ENCODE measurements at places on chromosomes 4 and X.

GRCh38 chr4:128957459-128957858 lies 135.9 kb downstream of the SCLT1 start:
- no peak for DNase-seq

DNA sequence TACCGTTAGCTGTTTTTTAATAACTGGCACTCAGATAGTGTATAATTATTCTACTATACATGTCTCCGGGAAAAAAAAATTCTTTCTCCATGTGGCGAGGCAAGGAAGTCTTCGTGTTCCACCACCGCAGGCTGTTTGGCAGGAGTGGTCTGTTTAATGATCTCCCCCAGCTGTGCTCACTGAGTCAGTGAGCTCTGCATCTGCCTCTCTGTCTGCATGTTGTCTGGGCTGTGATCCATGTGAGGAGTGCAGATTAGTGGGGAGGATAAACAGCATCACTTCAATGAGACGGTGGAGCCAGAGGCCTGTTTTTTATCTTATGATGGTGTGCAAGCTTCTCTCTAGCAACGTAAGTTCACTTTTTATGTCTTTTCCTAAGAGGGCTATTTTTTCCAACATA lies 69.8 kb downstream of the RPS3A start:
- peak; percentile 99 for DNase-seq

GRCh38 chr4:66178906-66179305 lies 508.6 kb upstream of the EPHA5 start:
- DNase-seq = peak; percentile 23

GRCh38 chr4:15239866-15240265 lies 188.0 kb upstream of the C1QTNF7 start:
- DNase-seq = peak; percentile 36

- peak; percentile 62 for DNase-seq
These were observed 764 bp downstream of the PDGFRA start for GRCh38 chr4:54229631-54230483.

- DNase-seq = no peak
These were observed 2.8 kb upstream of the CPLX1 start for GRCh38 chr4:828641-829271.

DNA sequence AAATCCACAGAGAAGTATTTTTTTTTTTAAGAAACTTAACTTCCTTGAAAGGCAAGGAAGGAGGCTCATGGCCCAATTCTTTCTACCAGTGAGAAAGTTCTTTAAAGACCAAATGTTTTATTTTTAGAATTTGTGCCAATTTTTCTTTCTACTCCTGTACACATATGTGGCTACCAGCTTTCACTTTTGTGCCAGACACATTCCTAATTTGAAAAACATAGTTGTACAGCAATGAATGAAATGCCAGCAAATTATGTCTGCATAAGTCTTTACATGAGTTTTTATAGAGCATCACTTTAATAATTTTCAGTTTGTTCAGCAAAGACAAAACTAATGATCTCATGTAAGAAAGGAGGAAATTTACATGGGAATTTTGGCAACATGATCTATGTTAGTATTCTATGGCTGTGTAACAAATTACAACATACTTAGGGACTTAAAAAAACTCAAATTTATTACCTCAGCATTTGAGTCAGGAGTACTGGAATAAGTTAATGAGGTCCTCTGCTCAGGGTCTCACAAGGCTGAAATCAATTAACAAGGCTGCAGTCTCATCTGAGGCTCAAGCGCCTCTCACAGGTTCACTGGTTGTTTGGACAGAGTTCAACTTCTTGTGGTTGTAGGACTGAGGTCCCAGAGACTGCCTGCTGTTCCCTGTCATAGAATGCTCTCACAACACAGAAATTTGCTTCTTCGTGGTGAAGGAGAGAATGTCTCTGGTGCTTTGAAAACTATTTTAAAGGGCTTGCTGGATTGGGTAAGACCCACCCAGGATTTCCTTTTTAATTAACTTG lies 678.2 kb upstream of the FAM241A start:
- DNase-seq = no peak

GRCh38 chrX:39310891-39311290 lies 509.6 kb downstream of the MID1IP1 start:
- no peak for DNase-seq

- DNase-seq = no peak
These were observed 11.6 kb upstream of the GDPD2 start for GRCh38 chrX:70411475-70411874.

- no peak for DNase-seq
These were observed 134.1 kb downstream of the CEP135 start for GRCh38 chr4:56082829-56083228.

DNA sequence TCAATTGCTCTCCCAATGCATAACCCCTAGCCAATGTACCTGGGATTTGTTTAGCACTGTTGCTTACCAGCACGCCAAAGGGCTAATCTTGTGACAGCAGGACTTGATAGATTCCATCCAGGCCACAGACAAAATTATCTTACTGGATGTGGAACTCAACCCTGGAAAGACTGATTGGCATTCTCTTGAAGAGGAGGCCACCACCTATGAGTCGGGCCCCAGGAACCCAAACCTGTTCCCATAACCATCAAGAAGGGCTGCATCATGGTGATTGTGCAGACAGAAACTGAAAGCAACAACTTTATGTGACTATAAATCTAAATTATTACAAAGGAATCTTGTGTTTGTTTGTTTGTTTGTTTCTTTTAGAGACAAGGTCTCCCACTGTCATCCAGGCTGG lies 19.9 kb upstream of the TMEM255A start:
- no peak for DNase-seq

DNA sequence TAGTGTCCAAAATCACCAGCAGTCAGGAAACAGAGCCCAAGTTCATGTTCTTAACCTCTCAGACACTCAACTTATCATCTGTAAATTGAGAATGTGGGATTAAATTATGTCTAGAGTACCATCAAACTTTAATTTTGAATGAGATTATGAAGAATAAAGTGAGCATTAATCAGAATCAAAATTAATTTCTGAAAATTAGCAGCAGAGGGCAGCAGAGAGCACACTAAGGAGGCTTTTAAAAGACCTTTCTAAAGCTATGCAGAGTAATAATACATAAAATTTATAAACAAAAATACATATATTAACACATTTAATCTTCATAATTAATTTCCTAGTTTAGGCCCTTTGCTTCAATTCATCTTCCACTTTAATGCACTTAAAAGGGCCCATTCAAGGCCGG lies 7.1 kb downstream of the TASL start:
- peak; percentile 27 for DNase-seq

GRCh38 chrX:54509400-54509799 lies 13.4 kb upstream of the FGD1 start:
- no peak for DNase-seq

- DNase-seq = peak; percentile 32
These were observed 37.1 kb downstream of the GK start for GRCh38 chrX:30690330-30690729.

- DNase-seq = peak; percentile 50
These were observed 13.3 kb downstream of the SPCS3 start for GRCh38 chr4:176333076-176333475.

DNA sequence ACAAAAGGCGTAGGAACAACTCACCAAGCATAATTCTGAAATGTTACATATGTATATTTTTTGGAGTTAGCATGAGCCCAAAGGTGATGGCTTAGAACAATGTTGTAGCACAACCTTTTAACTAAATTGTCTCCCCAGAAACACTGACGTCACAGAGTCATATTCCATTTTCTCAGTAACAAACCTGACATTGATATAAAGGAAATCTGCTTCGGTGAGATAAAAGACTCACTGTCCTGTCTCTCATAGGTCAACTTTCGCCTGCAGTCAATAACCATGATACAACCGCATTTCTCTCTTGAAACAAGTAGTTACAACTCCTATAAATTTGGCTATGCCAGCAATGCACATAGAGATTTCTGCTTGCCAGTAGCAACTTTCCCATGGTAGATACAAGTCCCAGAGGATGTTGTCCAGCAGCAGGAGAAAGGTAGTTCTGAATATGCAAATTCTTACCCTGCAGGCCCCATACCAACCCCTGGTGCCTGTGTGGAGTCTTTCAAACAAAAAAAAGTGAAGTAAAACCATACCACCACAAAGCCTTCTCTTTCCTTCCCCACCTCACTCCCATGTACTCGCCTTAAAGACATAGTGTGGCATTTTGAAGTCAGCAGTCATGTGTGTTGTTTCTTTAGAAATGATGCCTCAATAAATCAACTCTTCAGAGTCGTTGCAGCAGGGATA lies 47.9 kb downstream of the MTM1 start:
- DNase-seq = no peak

DNA sequence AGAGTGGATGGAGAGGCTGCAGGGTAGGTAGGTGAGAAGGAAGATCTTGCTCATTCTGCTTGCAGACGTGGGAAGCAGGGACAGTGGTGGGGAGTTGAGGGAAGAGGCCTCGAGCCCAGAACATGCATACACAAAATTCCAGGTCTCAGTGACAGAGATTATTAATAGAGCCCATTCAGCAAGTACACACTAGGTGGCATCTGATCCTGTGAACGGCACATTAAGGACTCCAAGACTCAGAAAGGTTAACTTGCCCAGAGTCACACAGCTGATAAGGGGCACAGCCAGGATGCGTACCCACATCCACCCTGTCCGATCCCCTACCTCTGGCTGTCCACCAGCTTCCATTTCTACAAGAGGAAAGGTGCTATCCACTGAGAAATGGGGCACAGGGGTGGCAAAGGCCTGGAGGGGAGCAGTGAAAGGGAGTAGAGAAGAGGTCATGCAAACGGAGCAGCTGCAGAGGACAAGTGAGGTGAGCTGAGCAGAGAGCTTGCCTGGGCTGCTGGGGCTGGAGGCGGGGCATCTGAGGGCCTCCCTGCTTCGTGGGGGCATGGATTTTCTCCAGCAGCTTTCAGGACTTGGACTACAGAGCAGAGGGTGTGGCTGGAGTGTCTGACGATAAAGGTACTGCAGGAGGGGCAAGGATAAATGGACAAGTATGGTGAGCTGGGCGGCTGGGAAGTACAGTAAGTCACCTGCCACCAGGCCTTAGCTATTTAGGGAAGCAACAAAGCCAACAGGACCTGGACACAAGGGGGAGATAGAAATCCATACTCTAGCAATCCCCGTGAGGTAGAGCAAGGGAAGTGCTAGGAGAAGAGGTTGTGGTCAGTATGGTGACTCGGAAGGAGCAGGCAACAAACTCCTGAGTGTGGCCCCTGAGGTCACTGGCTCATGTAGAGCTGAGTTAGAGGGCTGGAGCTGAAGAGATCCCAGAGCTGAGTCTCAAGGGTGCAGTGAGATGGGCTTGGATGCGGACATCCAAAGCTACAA lies 11.2 kb downstream of the IDS start:
- no peak for DNase-seq

DNA sequence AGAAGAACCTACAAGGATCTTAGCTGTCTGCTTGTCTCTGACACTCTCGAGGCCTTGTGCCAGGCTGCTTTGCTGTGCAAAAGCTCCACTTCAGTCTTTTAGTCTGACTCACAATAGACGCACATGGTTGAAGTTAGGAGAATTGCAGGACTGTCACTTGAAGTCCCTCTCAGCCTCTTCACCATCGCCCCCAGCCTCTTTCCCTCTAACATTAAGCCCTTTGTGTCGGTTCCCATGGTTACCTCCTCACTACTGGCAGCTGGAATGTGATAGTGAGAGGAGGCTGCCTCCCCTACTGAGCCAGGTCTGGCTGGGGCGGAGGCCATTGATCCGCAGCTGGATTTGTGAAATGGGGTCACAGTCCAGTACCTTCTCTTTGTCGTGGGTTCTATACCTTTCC lies 201.8 kb downstream of the SOWAHB start:
- no peak for DNase-seq

DNA sequence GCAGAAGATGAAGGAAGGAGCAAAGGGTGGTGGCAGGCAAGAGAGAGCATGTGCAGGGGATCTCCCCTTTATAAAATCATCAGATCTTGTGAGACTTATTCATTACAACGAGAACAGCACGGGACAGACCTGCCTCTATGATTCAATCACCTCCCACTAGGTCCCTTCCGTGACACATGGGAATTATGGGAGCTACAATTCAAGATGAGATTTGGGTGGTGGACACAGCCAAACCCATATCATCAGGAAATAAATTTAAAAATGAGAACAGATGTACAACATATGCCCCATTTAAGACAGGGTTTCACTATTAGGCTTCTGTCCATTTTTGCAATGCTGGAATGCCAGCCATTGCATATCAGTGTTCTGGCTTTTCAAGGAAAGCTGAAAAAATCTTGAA lies 346.7 kb upstream of the SLIT2 start:
- no peak for DNase-seq

- DNase-seq = no peak
These were observed 148.0 kb upstream of the WDFY3 start for GRCh38 chr4:85114526-85114925.

- DNase-seq = no peak
These were observed 706.5 kb downstream of the CCSER1 start for GRCh38 chr4:90833706-90834105.

GRCh38 chr4:22052076-22052475 lies 103.5 kb upstream of the KCNIP4 start:
- DNase-seq = no peak

DNA sequence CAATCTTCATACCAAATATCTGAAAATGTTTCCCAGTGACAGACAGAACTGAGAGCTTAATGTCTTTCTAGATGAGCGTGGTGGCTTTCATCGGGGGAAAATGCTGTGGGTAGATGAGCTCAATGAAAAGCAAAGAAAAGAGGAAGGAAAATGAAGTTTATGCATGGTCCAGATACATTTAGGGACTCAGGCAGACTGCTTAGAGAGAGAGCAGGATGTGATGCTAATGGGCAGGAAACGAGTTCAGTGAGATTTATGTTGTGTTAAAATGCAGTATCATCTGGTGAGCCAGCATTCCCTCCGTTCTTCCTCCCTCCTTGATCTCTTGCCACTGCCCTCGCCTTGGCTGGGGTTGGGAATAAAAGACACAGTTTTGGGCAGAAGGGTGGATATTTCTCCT lies 229.2 kb downstream of the GBA3 start:
- no peak for DNase-seq

- DNase-seq = no peak
These were observed 628.4 kb downstream of the FAM133A start for GRCh38 chrX:94302446-94302845.

- no peak for DNase-seq
These were observed 509 bp upstream of the USP11 start for GRCh38 chrX:47232197-47232802.

- no peak for DNase-seq
These were observed 29.5 kb downstream of the CCNQ start for GRCh38 chrX:153569475-153569874.

GRCh38 chr4:139851133-139851532 lies 185.5 kb downstream of the MGST2 start:
- no peak for DNase-seq

DNA sequence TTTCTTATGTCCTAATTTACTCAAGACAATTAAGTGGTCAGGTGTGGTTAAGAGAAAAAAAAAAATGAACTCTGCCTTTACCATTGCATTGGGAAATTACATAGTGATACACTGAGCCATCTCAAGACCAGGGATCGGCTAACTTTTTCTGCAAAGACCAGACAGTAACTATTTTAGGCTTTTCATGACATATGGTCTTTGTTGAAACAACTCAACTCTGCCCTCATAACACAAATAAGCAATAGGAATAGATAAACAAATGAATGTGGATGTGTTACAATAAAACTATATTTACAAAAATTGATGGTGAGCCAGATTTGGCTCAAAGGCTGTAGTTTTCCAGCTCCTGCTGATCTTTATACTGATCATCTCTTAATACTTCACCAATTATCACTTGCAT lies 632.6 kb upstream of the INTU start:
- DNase-seq = no peak

Measured in iris pigment epithelial cell (primary cell).